ENCODE measurements at places on chromosomes 2 and 18. TPM values are rescaled to one million over a fixed set of nuclear protein-coding genes. Genes with fewer than 3 reads are reported as not detected.

Gene AAMP
- total RNA-seq, result 91.9 TPM

Gene ABCG8
- total RNA-seq, result not detected

GRCh38 chr18:56030060-56030459 is 442.1 kb upstream of the TCF4 start:
- DNase-seq, result no peak

- no peak for DNase-seq
These were observed 264.4 kb downstream of the NEDD4L start for GRCh38 chr18:58308463-58308862.

GRCh38 chr18:69233465-69234054 is 167.1 kb upstream of the DOK6 start:
- no peak for DNase-seq

GRCh38 chr2:18704276-18704675 is 114.9 kb upstream of the NT5C1B start:
- no peak for DNase-seq

DNA sequence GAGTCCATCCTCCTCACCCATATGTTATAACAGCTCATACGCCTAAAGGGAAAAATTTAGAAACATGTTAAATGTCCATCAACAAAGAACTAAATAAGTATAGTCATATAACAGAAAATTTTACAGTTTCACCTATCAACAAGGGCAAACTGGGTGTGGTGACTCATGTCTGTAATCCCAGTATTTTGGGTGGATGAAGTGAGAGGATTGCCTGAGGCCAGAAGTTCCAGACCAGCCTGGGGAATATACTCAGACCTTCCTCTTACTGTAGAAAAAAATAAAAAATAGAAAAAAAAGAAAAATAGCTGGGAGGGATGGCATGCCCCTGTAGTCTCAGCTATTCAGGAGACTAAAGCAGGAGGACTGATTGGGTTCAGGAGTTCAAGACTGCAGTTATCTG is 48.3 kb upstream of the GULP1 start:
- no peak for DNase-seq

DNA sequence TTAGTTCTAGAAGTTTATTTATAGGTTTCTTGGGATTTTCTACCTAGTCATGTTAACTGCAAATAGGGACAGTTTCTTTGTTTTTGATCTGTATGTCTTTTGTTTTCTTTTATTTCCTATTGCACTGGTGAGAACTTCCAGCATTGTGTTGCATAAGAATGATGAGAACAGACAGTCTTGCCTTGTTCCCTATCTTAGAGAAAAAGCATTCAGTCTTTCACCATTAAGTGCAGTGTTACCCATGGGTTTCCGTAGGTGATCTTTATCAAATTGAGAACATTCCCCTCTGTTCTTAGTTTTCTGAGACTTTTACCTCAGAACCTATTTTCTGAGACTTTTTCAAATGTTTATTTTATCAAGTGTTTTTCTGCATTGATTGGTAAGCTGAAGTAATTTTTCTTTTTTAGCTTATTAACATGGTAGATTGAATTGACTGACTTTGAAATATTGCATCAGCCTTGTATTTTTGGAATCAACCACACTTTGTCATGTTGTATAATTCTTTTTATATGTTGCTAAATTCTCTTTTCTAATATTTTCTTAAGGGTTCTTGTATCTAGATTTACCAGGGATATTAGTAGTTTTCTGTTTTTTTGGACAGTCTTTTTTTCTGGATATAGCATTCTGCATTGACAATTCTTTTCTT is 17.2 kb downstream of the MFSD6 start:
- no peak for DNase-seq
